ENCODE measurements at places on chromosomes 5 and 9.

DNA sequence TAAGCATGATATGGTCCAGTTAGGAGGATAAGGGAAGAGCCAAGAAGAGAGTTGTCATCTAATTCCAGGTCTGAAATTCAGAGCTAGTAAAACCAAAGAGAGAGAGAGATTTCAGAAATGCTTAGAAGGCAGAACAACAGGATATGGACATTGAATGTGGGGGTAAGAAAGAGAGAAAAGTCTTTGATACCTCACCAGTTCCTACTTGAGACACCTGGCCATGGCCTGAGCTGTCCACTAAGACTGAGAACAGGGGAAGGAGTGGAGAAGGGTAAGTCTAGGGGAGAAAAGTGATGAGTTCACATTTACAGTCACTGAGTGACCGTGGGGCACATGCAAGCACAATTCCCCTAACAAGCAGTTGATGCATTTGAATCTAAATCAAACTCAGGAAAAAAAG, 35.5 kb downstream of the TIMD4 start:
- DNase-seq: no peak

- DNase-seq: no peak
Measured at GRCh38 chr9:12318732-12319685, 374.2 kb upstream of the TYRP1 start.

DNA sequence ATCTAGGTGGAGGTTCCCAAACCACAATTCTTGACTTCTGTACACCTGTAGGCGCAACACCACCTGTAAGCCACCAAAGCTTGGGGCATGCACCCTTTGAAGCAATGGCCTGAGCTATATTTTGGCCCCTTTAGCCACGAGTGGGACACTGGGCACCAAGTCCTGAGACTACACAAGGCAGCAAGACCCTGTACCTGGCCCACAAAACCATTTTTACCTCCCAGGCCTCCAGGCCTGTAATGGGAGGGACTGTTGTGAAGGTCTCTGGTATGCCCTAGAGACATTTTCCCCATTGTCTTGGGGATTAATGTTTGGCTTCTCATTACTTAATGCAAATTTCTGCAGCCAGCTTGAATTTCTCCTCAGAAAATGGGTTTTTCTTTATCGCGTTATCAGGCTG, 24.6 kb upstream of the FAM151B start:
- no peak for DNase-seq

- DNase-seq: no peak
Measured at GRCh38 chr5:132498152-132498551, 7.6 kb upstream of the IRF1 start.

GRCh38 chr9:129664746-129665388, 580 bp upstream of the PRRX2 start:
- DNase-seq: no peak

DNA sequence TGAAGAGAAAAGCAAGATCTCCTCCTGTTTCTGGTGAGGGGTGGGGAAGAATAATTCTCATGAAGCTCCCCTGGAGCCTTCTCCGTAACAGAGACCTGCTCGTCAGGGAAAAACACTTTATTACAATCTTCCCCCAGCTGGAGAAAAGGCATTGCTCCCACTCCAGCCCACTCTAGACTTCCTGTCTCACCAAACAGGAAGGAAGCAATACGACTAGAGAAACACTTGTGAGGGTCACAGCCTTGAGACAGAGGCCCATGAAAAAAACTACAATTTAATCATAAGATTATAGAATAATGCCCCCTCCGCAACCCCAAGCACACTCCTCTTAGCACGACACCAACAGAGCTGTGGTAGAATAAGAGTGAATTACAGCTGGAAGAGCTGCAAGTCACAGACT, 197.2 kb upstream of the S1PR3 start:
- DNase-seq: no peak

GRCh38 chr5:120640778-120641177, 176.7 kb downstream of the PRR16 start:
- no peak for DNase-seq

- DNase-seq: no peak
Measured at GRCh38 chr5:81549123-81549522, 155.2 kb upstream of the ACOT12 start.

DNA sequence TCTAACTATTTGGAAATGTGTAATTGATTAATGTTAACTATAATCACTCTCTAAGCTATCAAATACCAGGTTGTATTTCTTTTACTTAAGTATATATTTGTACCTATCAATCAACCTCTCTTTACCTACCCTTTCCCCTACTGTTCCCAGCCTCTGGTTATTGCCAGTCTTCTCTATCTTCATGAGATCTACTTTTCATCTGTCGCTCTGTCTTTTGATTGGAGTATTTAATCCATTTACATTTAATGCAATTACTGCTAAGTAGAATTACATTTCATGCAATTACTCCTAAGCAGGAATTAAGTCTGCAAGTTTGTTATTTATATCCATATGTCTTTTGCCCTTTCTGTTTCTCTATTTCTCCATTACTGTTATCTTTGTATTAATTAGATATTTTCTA, 148.1 kb downstream of the MAT2B start:
- no peak for DNase-seq

DNA sequence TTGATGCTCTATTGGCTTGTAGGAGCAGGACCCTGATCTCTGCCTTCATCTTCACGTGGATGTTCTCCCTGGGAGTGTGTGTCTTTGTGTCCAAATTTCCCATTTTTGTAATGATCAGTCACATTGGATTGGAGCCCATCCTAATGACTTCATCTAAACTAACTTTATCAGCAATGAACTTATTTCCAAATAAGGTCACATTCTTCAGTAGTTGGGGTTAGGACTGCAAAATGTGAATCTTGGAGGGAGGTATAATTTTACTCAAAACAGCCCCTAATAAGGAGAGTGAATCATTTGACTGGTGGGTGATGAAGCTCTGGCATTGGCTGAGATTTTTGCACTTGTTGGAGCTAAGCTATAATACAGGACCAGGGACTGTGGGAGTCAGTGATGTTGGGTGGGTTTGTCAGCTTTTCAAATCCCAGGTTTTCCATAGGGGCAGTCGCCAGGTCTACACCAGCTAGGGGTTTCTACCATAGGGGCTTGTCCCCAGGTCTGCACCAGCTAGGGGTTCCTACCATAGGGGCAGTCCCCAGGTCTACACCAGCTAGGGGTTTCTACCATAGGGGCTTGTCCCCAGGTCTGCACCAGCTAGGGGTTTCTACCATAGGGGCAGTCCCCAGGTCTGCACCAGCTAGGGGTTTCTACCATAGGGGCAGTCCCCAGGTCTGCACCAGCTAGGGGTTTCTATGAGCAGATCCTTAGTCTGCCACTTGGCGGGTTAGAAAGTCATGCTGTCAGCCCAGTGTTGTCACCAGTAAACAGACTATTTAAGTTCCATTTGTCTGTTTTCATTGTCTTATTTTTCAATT, 382.6 kb upstream of the DAP start:
- no peak for DNase-seq

- no peak for DNase-seq
Measured at GRCh38 chr5:169272111-169272510, 28.8 kb downstream of the SLIT3 start.

DNA sequence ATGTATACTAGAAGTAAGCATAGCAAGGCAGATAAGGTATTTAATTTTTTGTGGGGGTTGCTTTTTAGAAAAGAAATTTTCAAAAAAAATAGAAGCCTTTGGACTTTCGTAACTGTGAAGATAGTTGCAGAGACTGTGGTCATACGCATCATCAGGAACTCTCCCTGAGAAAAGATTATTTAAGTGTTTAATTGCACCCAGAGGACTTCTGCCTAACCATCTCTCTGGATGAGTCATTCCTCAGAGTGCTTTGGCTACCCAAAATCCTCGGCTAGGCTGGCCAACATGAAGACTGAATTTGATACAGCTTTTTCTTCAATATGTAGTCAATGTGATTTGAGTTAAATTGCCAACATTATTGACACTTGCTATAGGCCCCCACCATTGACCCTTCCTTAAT, 296.4 kb downstream of the TLR4 start:
- no peak for DNase-seq

DNA sequence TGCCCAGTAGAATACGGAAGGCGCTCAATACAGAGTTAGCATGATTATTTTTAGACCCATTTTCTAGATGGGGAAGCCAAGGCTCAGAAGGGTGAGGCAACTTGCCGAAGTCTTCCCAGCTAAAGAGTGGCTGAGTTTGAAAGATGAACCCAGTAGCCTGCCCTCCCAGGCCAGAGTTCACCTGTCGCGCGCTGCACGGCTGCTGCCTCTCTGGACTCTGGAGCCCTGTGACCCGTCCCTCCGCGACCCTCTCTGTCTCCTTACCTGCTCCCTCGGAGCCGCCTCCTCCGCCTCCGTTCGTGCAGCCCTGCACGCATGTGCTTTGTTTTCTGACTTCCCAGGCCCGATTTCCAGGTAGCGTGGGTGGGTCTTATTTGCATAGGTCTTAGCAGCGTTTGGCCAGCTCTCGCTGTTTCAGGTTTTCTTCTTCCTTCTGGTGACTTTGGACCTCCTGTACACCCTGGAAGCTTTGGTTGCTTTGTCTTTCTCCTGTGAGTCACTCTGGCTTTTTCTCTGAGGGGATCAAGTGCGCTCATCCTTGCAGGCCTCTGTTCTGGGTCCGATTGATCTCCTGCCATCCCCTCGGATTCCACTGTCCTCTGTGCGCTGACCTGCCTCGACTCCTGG, at the start of gene RNF183:
TSS of gene RNF183 (minus strand) at position 585 of the 627 bp plus-strand sequence. CDS start 5,192 bp downstream, outside the sequence.
- DNase-seq: peak; percentile 20

- DNase-seq: no peak
Measured at GRCh38 chr5:177176175-177176711, 42.7 kb downstream of the NSD1 start.

DNA sequence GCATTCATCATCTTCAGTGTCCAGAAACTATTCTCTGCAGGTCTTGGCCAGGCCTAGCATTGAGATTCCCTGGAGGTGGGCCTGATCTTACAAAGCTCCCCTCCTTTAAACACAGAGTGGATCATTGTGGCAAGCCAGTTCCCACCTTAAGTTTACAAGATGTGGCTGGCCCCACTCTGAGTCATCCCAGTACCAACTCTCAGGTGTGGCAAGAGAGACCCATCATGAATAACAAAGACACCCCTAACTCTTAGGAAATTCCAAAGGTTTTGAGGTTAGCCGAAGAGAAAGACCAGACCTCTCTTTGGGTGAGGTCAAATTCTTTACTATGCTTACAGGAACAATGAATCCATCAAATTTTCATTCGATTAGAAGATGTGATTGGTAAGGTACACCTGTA, 78.2 kb downstream of the RFK start:
- DNase-seq: no peak

GRCh38 chr5:109695005-109695926, 5.5 kb downstream of the MAN2A1 start:
- no peak for DNase-seq

DNA sequence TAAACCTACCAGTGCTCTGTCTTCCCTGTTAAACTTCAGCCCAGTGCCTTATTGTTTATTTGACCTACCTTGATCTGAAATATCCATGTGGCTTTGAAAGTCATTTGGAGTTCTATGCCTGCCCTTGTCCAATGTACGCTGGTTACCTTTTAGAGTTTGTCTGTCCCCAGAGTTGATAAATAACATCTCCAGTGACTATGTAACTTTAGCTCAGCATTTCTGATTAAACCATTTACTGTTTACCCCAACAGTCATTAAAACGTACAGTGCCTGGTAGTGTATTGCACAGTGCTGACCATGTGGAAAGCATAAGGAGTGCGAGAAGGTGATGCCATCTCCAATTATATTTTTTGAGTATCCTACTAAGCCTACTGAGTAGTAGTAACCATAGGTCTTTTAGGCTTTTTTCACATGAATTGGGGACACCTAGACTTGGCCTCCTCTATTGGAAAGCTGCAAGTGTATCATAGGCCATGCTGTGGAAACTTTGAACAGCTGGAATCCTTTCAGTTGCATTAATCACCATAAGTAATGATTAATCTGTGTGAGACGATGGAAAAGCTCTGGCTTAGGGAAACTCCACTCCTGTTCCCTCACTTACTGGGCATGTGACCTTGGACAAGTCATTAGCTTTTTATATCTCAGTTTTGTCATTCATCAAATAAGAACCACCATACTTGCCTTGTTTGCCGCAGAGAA, 93.5 kb downstream of the MAST4 start:
- DNase-seq: no peak

GRCh38 chr5:26700759-26701384, 337.5 kb downstream of the CDH9 start:
- DNase-seq: peak; percentile 23

GRCh38 chr5:134029156-134029555, 24.4 kb upstream of the VDAC1 start:
- DNase-seq: no peak

- no peak for DNase-seq
Measured at GRCh38 chr5:124948062-124948753, 201.8 kb upstream of the ZNF608 start.

GRCh38 chr5:10743526-10743925, 17.5 kb downstream of the DAP start:
- DNase-seq: no peak

DNA sequence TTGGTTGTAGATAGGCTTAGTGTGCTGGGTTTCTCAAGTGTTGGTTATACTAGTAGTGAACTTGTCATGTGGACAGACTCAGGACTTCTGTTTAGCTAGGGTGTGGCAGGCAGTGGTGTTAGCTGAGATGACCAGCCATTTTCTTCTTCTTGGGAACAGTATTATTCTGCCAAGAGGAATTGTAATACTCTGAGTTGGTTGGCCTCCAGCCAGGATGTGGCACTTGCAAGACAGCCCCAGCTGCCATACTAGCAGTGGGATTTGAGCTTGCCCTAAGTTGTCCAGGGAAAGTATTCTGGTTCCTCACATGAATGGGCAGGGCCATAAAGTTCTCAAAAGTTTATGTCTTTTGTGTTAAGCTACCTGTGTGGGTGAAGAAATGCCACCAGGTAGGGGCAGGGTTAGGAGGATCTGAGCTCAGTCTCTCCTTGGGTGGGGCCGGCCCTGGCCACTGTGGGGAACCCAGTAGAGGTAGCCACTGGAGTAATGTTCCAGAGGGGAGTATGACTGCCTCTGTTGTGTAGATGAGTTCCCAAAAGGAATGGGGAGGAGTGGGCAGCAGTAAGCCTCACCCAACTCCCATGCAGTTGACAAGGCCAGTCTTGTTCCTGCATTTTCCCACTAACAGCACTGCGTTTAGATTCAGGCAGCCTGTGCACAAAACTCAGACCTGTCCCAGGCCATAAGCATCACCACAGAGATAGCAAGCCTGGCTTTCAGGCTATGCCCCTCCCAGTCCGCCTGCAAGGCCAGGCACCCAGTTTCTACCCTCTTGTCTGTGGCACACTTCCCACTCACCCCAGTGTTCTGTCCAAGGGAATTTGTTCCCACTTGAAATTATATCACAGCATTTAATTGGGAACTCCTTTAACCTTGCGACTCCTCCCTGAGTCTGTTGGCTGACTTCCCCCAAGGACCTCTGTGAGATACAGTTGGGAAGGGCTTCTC, 250.7 kb downstream of the ANXA1 start:
- DNase-seq: no peak

- no peak for DNase-seq
Measured at GRCh38 chr5:75536694-75537360, 25.1 kb downstream of the POLK start.
